Activated CD4-positive, alpha-beta memory T cell treated with anti-CD3 and anti-CD28 coated beads for 36 hours (primary cell): ENCODE measurements at places on chromosomes 2 and 18. TPM values are rescaled to one million over a fixed set of nuclear protein-coding genes. Genes with fewer than 3 reads are reported as not detected.

UGT1A4 gene
- total RNA-seq: not detected

ACTR2 gene
- 401 TPM for total RNA-seq

GPBAR1 gene
- total RNA-seq: 0.14 TPM

- no peaks in the 10 kb centered on the region for H3K4me1 ChIP-seq
- DNase-seq: no peak
- no peak overlapping the region for H3K27ac ChIP-seq
- no peak overlapping the region for H3K4me3 ChIP-seq
Observed at GRCh38 chr2:123563515-123563914, 461.6 kb upstream of the CNTNAP5 start.

DNA sequence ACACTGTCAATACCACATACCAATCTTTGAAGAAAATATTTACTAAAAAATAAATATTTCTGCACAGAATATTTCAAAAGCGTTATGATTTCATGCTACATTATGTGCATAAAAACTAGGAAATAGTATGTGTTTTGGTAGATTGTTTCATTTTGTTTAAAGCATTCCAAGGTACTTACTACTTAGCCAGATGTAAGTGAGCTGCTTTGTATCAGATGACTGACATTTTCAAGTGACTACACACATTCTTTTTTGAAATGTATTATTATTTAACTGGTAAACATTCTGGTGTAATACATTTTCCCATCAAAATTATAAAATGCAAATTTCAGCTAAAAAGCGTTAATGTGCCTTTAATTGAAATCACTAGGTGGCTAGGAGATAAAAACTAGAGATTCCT lies 21.5 kb downstream of the GCA start:
- H3K27ac ChIP-seq: no peak overlapping the region
- no peaks in the 10 kb centered on the region for H3K4me1 ChIP-seq
- no peak overlapping the region for H3K4me3 ChIP-seq
- H3K36me3 ChIP-seq: no peaks in the 10 kb centered on the region

- H3K36me3 ChIP-seq: peaks cover 43% of the 10 kb centered on the region
- H3K4me3 ChIP-seq: no peak overlapping the region
- no peaks in the 10 kb centered on the region for H3K27me3 ChIP-seq
- H3K27ac ChIP-seq: no peak overlapping the region
- no peak for DNase-seq
Observed at GRCh38 chr2:241158546-241158900, 8.3 kb downstream of the PPP1R7 start.

DNA sequence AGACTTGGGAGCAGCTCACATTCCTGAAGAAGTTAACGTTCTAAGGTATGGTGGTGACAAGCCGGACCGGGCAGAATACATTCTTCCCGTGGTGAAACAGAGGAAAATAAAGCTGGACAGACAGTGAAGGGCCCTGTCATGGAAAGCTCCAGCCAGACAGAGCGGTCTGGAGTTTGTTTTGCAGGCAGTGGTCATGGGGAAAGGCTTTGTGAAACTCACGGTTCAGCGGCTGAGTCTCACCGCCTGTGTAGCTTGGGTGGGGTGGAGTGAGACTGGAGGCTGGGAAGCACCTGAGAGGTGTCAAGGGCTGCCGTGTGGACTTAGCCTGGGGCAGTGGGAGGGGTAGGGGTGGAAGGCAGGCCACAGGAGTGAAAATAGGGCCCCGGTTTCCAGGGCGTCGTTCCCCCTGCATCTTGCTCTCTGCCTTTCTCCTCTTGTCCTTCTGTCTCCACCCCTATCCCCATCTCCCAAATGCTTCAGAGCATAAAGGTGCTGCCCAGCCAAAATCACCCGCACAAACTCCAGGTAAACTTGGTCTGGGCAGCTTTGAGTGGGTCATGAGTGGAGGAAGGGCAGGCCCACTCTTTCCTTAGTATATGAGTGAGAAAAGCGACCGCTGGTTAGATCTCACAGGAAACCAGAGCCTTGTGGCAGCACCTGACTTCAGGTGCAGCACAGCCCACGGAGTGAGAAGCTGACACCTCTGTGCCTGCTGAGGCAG lies 11.4 kb upstream of the SLC20A1 start:
- H3K4me3 ChIP-seq: no peak overlapping the region
- peak; percentile 23 for DNase-seq
- peaks cover 2% of the 10 kb centered on the region for H3K27me3 ChIP-seq

- peaks cover 12% of the 10 kb centered on the region for H3K27me3 ChIP-seq
- H3K27ac ChIP-seq: no peak overlapping the region
- DNase-seq: no peak
- H3K36me3 ChIP-seq: no peaks in the 10 kb centered on the region
- H3K4me1 ChIP-seq: no peaks in the 10 kb centered on the region
Observed at GRCh38 chr2:235141411-235142128, 189.8 kb downstream of the SH3BP4 start.

GRCh38 chr2:241271706-241272302 lies 43.7 kb downstream of the HDLBP start:
- H3K27ac ChIP-seq: peak overlapping the region; percentile 76
- no peaks in the 10 kb centered on the region for H3K27me3 ChIP-seq
- peaks cover 21% of the 10 kb centered on the region for H3K36me3 ChIP-seq
- peak; percentile 70 for DNase-seq
- peak overlapping the region; percentile 84 for H3K4me3 ChIP-seq

- no peak overlapping the region for H3K27ac ChIP-seq
- peaks cover 3% of the 10 kb centered on the region for H3K4me1 ChIP-seq
- no peak overlapping the region for H3K4me3 ChIP-seq
- no peak for DNase-seq
- H3K36me3 ChIP-seq: no peaks in the 10 kb centered on the region
Observed at GRCh38 chr2:237118025-237118424, 32.3 kb downstream of the COPS8 start.

DNA sequence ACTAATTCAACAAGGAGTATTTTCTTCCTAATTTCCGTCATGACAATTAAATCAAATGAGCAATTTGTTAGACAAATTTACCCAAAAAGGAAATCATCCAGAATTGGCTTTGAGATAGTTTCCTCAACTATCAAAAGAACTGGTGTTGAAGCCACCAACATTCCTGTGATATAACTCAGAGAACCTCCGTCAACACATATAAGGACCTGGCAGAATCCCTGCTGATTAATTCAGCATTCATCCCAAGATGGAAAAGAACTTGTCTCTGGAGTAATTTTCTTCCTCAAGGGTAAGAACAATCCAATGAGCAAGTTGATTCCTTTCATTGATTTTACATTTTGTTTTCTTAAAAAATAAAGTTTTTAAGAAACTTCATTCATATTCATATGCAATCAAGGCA lies 62.0 kb downstream of the MBD2 start:
- DNase-seq: no peak
- H3K27ac ChIP-seq: no peak overlapping the region
- peaks cover 22% of the 10 kb centered on the region for H3K4me1 ChIP-seq
- H3K27me3 ChIP-seq: no peaks in the 10 kb centered on the region
- no peak overlapping the region for H3K4me3 ChIP-seq

DNA sequence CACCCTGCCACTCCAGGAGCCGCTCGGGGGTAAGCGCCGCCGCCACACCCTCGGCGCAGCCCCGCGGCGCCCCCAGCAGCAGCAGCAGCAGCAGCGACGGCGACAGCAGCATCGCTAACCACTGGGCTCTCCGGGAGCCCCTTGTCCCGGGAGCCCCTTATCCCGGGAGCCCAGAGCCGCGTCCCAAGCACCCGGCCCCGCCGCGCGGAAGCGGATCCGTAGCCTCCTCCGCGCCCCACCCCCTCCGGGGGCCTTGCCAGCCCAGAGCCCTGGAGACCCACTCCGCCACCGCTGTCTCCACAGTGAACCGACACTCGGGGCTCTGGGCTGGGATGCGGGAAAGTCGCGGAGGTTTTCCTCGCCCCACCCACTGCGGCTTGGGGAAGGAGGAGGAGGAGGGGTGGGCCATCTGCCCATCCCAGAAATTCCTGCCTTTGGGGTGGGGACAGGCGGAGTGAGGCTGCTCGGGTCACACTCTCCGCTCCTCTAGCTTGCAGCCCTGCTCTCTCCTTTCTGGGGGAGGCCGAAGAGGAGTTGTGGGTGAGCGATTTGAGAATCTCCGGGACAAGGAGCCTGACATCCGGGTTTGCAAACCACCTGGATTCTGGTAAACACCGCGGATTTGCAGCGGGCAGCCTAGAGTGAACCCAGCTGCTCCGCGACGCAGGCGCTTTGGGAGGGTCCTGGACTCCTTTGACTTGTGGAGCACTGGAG lies at the start of gene PLA2R1:
PLA2R1 (minus strand) TSS at position 324 of the 714 bp plus-strand sequence; CDS start at position 112, 212 bp downstream.
- H3K27ac ChIP-seq: no peak within 1 kb of the TSS
- peak within 1 kb of the TSS; percentile 52 for H3K4me3 ChIP-seq
- no peaks in the 10 kb centered on the region for H3K36me3 ChIP-seq
- DNase-seq: peak; percentile 17
- H3K27me3 ChIP-seq: peaks cover 60% of the 10 kb centered on the region

- H3K4me3 ChIP-seq: no peak overlapping the region
- no peak overlapping the region for H3K27ac ChIP-seq
- peaks cover 15% of the 10 kb centered on the region for H3K4me1 ChIP-seq
Observed at GRCh38 chr18:67386032-67386431, 130.5 kb downstream of the DSEL start.
